ENCODE measurements at places on chromosomes 2 and 18.

DNA sequence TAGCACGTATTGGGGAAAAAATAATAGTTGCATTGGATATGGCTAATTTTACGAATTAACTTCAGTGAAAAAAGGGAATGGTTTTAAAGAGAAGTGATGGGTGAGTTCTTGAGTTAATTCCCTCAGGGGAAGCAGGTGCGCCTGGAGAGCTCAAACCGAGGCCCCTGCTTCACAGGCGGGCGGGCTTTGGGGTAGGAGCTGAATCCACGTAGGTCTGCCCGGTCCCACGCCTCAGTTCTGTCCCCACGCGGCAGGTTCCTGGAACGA lies 44.1 kb downstream of the GORASP2 start:
- DNase-seq = no peak

DNA sequence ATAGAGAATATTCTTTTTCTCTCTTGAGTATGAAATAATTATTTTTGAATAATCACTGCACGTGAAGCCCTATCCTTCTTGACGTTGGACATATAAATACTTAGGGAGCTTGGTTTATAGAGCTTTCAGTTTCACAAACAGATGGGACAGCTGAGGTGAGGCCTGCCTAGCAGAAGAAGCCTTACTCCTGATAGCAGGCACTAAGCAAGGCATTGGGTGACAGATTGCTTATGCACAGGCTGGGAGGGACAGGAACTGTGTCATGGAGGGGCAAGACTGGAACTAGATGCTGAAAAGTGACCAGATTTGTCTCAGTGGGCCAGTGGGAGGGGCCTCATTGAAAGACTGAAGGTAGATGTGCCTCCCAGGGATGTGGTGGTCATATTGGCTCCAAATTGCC lies 220.8 kb downstream of the NEDD4L start:
- no peak for DNase-seq

- DNase-seq = no peak
Measured at GRCh38 chr2:40394597-40394996, 57.3 kb downstream of the SLC8A1 start.

- no peak for DNase-seq
Measured at GRCh38 chr18:62033756-62034155, 140.9 kb upstream of the RNF152 start.

- DNase-seq = no peak
Measured at GRCh38 chr2:83069724-83070123, 1389.4 kb downstream of the SUCLG1 start.

DNA sequence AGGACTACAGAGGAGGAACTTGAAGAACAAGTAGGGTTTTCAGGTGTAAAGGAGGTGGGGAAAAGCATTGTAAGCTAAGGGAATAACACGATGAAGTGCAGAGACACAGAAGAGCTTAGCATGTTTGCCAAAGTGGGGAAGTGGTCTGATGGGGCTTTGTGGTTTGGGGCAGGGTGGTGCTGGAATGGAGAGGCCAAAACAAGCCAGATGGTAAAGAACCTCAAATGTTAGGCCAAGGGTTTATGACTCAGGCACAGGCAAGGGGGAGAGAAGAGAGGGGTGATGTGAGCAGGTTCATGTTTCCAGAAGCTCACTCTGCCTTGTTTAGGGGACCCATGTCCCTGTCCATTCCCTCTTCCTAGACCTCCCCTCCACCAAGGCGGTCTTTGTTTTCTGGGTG lies 104.5 kb upstream of the YWHAQ start:
- DNase-seq = no peak

GRCh38 chr2:224310943-224311625 lies 90.8 kb downstream of the FAM124B start:
- no peak for DNase-seq

DNA sequence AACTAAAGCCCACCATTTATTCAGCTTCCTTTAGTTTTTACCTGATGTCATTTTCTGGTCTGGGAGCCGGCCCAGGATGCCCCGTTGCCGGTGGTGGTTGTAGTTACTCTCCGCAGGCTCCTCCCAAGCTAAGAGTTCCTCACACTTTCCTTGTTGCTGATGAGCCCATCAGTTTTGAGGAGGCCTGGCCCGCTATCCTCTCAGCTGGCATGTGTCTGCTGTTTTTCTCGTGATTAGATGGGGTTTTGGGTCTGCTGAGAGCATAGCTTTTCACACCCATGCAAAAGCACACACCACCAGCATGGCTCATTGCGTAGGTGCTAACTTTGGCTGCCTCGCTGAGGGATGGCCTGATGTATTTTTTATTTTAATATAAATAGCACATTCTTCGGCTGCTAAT lies 72.1 kb downstream of the PSMG2 start:
- DNase-seq = peak; percentile 5

- DNase-seq = no peak
Measured at GRCh38 chr2:139170406-139170805, 390.2 kb upstream of the NXPH2 start.

DNA sequence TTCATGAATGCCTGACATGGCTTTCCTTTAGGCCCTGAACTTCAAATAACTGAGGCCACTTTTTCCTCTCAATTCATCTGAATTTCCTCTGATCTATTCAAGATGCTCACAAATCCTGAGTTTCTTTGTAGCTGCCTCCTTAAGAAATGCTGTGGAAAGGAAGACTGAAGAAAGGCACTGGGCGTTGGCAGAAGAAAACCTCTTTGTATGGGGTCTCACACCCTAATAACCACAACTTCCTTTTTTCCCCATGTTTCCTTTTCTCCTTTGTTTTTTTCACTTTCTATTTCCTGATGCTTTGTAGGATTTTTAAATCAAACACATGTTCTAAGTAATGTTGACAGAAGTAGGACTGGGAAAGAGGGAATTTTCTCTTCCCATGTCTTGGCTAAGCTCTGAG lies 447.4 kb downstream of the CMPK2 start:
- no peak for DNase-seq

DNA sequence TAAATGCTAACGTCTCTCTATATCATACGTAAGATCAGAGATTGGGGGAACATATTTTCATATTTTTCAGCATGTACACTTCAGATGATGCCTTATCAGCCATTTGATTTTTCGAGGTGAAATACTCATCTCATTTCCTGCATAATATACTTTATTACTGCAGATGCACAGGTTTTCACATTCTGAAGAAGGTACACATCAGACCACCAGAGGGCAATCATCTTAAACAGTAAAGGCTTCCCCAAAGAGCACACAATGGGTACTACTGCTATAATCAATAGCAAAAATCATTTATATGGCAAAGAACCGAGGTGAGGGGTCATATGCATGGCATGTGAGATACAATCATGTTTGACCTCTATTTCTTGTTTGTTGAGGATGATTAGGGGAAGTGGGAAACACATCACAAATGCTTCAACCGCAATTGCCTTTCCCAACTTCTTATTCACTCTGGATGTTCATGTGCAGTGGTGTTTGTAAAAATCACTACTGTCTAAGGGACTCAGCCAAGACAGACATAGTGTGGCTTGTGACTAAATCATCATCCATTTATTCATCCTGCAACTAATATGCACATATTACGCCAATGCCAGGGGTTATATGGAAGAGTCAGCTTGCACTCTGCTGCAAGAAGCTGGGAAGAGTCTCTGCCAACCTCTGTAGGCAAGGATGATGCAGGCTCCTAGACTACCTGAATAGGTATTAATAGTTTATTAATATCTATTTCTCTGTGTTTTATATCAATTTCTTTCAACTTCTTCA lies 118.7 kb downstream of the EPB41L3 start:
- DNase-seq = no peak

GRCh38 chr18:49933530-49934128 lies 120.3 kb upstream of the ACAA2 start:
- no peak for DNase-seq

DNA sequence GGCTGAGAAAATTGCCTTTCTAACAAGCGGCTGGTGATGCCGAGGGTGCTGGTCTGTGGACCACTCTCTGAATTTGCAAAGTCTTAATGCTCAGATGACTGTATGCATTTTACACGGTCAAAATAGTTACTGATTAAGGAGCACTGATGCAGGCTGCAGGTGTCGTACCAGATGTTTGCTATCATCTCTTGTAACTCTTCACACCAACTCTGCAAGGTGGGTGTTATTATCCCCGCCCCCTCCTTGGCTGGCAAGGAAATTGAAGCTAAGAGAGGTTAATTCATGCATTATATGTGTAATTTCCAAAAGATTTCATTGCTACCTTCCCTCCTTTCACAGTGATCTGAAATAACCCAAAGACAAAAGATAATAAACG lies 13.0 kb upstream of the LBH start:
- DNase-seq = no peak

DNA sequence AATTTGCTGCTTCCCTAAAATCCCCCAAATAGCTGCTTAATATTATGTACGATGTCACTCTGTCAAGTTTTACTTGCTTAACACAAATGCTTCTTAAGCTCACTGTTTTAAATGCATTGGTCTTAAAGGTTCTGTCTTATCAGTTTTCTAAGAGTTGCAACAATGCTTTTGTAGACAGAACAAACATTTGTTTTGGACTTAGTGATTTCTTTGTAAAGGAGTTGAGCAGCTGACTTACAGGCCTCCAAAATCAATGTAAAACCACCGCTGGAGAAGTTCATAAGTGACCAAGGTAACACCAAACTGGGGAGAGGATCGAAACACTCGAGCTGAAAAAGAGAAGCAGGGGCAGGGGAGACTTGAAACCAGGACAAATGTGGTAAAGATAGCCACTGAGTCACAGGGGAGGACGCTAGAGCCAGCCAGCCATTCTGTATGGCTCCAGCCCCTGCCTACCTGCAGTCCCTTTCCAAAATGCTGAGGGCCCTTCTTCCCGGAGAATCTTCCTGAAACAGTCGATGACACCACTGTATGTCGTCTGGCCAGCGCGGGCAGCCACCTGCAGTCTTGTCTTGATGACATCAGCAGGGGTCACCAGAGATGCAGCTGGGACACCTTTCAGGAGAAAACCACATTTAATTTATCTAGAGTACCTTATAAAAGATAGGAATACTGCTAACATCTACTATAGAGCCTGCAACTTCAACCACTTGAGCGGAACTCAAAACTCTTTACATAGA lies 100.2 kb downstream of the DYNC1I2 start:
- DNase-seq = no peak

DNA sequence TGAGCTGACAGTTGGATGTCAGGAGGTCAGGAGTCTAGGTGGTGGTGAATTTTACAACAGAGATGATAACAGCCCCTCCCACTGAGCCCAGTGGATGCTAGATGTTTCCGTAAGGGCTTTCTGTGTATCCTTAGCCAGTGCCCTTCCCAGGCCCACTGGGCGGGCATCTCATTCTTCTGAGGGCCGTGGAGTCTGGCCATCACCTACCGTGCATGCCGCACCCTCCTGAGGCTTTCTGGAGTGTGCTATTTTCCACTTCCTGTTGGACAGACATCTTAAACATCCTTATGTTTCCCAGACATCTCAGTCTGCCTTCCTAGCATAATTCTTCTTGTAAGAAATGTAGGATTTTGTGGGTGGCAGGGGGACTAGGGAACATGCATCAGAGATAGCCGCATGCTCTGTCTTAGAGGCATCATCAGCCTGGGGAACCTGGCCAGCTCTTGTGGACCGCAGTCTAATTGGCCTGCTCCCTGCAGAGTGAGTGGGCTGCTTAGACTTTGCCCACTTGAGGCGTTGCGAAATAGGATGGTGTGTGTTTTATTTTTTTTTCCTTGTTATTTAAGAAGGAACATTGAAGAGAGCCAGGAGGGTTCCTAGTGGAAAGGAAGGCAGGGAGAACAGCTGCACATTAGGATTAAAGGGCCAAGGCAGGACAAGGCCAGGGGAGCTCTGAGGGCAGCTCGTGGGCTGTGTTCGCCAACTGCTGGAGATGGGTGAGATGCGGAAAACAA lies 135.8 kb downstream of the SH3RF3 start:
- DNase-seq = no peak

DNA sequence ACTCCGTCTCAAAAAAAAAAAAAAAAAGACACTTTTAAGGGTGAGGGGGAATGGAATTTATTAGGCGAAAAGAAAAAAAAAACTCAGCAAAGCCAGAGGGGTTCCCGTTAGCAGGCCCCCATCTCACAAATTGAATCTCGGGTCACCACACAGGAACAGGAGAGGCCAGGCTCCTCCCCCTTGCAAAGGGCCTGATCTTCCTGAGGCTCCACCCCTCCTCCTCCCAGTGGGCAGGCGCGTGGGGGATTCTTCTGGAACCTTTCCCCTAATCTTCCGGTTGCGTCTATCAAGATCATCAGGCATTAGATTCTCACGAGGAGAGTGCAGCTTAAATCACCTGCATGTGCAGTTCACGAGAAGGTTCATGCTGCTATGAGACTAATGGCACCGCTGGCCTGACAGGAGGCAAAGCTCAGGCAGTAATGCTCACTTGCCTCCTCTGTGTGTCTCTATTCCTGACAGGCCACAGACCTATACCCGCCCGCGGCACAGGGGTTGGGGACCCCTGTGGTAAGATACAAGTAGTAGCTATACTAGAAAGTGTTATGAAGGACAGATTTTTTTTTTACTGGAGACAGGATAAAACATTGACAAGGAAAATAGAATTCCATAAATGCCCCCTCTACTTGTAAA lies 45.8 kb downstream of the TAF4B start:
- DNase-seq = no peak

- no peak for DNase-seq
Measured at GRCh38 chr2:227748079-227748478, 2.4 kb downstream of the SCYGR8 start.

DNA sequence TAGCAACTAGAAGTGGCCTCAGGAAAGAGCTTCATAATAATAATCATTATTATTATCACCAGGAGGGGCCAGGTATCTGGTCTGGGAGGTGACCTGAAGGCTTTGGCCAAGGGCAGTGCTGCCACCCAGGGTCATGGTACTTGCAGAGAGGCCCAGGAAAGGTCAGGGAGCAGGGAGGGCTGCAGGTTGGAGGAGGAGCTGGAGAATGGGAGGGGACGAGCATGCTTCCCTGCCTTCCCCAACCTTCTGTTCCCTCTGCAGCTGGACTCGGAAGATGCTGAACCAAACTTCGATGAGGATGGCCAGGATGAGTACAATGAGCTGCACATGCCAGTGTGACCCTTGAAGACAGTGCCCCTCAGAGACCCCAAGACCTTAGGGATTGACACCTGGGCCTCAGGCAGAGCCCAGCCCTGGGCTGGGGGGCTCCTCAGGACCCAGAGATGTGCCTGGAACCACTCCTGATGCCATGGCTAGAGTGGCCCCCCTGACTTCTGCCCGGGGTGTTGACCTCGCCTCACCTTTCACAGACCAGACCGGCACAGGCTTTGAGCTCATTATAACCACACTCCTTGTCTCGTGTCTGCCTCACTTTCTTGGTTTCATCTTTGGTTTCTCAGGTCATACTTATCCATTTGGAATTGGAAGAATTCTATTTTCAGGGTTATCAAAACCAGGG lies 14.1 kb downstream of the SLC4A3 start:
- no peak for DNase-seq

GRCh38 chr18:59605633-59606192 lies 91.5 kb downstream of the CCBE1 start:
- DNase-seq = no peak

DNA sequence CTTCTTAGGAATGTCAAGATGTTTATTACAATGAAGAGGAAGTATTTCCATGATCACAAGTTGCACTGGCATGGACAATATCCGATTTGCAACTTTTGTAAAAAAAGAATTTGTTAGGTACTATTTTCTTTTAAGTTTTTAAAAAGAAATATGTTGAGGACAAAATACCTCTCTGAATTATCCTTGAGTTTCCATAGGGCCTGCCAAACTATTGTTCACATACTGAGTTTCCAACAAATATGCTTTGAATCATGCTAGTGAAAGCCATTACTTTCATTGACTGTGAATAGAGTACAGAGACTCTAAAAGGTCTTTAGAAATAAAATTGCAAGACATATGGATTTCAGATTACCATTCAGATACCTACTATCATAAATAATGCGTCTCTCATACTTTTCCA lies 566.1 kb downstream of the TMEM182 start:
- no peak for DNase-seq

Data from T-helper 1 cell (primary cell).